ENCODE measurements at places on chromosomes 6 and 20.

DNA sequence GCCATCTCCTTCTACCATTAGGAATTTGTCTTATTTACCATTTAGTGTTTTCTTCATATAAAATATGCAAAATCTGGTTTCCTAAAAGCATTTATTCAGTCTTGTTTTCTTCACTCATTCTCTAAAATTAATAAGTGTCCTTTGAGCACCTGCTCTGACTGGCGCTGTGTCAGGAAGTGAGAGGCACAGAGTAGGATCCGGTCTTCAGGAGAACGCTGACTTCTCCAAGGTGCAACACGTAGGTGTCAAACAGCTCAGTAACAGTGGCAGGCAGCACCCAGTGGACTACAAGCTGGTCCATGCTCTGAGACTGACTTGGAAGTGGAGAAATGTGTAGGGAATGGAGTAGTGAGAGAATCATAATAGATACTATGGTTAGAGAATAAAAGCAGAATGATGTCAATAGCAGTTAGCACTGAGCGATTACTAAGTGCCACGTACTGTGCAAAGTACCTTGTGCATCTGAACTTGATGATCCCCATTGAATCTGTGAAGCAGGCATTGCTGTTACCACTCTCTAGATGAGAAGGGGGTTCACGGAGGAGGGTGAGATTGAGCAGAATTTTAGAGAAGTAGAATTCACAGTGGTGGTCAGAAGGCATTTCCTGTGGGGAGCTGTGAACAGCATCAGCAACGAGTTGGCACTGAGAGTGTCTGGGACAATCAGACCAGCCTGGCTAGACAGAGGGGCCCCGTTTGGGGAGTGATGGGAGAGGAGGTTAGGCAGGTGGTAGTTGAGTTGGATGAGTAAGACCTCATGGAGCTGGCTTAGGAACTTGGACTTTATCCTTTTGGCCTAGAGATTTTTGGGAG, 569.8 kb downstream of the QKI start:
- no peaks in the 10 kb centered on the region for H3K36me3 ChIP-seq
- H3K4me3 ChIP-seq, result no peak overlapping the region
- no peak overlapping the region for H3K27ac ChIP-seq
- no peaks in the 10 kb centered on the region for H3K27me3 ChIP-seq
- H3K4me1 ChIP-seq, result no peaks in the 10 kb centered on the region
- no peak for DNase-seq

GRCh38 chr6:15484140-15484539, 178.7 kb downstream of the DTNBP1 start:
- no peaks in the 10 kb centered on the region for H3K36me3 ChIP-seq
- no peak for DNase-seq
- H3K4me1 ChIP-seq, result no peaks in the 10 kb centered on the region
- H3K27me3 ChIP-seq, result no peaks in the 10 kb centered on the region

- H3K36me3 ChIP-seq, result no peaks in the 10 kb centered on the region
- no peaks in the 10 kb centered on the region for H3K27me3 ChIP-seq
- H3K4me1 ChIP-seq, result no peaks in the 10 kb centered on the region
- no peak overlapping the region for H3K4me3 ChIP-seq
- H3K27ac ChIP-seq, result no peak overlapping the region
Observed at GRCh38 chr20:52004018-52004417, 187.6 kb downstream of the ZFP64 start.

DNA sequence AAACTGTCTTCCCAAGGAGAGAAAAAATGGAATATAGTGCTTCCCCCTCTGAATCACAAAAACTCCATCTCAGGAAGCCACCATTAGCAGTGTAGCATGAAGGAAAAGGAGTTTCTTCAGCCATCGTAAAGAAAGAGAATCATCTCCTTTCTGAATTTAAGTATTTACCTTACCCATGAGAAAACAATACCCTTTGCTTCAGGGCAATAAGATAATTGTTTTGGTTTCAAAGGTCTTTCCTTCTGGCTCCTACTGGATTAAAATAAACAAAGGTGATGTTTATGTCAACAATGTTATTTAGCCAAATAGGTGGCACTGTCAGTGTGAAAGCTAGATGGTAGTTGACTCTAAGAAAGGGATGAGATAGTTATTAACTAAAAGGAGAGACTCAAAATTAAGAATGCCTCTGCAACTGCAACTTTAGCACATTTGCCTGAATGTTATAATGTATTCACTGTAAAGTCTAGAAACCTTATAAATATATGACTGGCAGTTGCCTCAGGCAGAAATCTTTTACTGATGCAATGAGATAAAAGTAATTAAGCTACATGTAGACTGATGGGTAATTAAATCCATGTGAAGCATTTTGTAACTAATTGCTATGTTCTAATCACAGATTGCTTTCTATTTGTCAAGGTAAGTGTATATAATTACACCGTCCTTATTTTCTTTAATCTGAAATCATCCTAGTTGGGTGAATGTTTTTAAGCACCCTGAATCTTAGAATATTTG, 399.0 kb downstream of the CDKAL1 start:
- no peaks in the 10 kb centered on the region for H3K4me1 ChIP-seq
- H3K4me3 ChIP-seq, result no peak overlapping the region
- H3K27me3 ChIP-seq, result no peaks in the 10 kb centered on the region

GRCh38 chr6:20205722-20206161, 6.5 kb downstream of the MBOAT1 start:
- peaks cover 33% of the 10 kb centered on the region for H3K4me1 ChIP-seq
- H3K4me3 ChIP-seq, result no peak overlapping the region
- H3K27ac ChIP-seq, result no peak overlapping the region
- DNase-seq, result no peak
- no peaks in the 10 kb centered on the region for H3K36me3 ChIP-seq

GRCh38 chr6:149891259-149891658, 6.7 kb downstream of the RAET1E start:
- H3K4me3 ChIP-seq, result no peak overlapping the region
- H3K4me1 ChIP-seq, result peaks cover 13% of the 10 kb centered on the region
- no peaks in the 10 kb centered on the region for H3K36me3 ChIP-seq
- no peak for DNase-seq

DNA sequence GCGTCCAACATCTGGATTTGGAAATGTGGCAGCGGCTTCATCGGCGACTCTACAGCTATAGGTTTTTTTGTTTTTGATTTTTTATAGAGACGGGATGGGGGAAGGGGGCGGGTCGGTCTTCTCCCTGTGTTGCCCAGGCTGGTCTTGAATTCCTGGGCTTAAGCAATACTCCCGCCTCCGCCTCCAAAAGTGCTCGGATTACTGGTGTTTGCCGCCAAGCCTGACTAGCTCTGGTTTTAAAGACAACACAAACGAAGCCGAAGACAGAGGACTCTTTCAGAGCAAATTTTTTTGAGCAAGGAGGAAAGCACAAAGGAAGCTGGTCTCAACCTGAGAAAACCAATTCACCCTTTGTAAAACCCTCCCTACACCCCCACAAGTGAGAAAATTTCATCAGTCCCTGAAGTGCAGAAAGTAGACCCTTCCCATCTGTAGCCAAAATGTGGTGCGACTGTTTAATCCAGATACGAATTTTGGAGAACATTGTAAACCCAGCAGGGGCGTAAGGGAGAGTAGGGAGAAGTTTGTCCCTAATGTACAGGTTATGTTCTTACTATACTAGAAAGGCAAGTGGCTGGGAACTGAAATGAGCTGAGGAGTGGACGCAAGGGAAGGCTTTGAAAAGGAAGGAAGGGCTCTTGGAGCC, 185.9 kb downstream of the TRIM27 start:
- H3K27me3 ChIP-seq, result peaks cover 12% of the 10 kb centered on the region
- no peaks in the 10 kb centered on the region for H3K4me1 ChIP-seq
- DNase-seq, result no peak
- H3K36me3 ChIP-seq, result no peaks in the 10 kb centered on the region
- H3K27ac ChIP-seq, result no peak overlapping the region

Measured in colonic mucosa (tissue), 4 donors.